ENCODE measurements at places on chromosomes 4 and X. TPM values are rescaled to one million over a fixed set of nuclear protein-coding genes. Genes with fewer than 3 reads are reported as not detected.

- DNase-seq = no peak
These were observed 6.4 kb downstream of the MAB21L2 start for GRCh38 chr4:150588316-150588715.

- no peak for DNase-seq
These were observed 1178.9 kb upstream of the DIAPH2 start for GRCh38 chrX:95505721-95506120.

DNA sequence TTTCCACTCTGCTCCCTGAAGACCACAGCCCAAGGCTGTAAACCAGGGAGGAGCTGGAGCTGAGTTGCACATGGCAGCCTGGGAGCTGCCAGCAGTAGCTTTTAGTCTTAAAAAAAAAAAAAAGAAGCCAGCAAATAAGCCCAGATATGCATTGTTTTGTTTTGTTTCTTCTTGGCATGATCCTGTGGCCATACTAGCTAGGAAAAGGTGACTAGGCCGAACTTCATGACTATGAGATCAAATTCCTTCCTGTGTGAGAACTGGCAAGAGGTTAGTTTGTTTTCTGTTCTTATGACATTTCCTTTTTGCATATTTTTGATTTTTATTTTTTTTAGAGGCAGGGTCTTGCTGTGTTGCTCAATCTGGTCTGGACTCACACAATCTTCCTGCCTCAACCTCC is 323.3 kb downstream of the DCTD start:
- DNase-seq = no peak

DNA sequence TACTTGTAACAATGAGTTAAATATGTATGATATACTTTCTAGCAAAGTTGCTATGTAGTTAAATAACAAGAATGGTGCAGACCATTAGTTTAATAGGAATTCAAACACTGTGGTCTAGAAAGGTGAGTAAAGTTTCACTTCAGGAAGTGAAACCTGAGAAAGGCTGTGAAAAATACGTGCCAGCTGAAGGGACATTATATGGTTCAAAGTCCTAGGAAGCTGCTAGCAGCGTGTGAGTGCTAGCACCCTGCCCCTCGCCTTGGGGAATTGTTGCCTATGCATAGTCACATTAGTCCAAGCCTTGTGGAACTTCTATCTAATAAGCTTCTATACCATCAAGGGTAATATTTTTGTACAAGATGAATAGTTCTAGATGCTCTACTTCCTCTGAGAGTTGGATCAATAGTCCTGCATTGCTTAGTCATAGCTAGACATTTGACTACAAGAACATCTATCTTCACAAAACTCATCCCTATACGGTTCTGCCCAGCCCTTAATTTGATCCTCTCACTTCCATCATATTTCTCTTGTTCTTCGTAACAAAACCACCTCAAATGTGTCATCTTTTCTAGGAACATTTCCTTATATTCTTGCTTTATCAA is 45.8 kb upstream of the ARSJ start:
- DNase-seq = no peak

GRCh38 chr4:41044791-41045190 is 169.6 kb downstream of the APBB2 start:
- no peak for DNase-seq

DNA sequence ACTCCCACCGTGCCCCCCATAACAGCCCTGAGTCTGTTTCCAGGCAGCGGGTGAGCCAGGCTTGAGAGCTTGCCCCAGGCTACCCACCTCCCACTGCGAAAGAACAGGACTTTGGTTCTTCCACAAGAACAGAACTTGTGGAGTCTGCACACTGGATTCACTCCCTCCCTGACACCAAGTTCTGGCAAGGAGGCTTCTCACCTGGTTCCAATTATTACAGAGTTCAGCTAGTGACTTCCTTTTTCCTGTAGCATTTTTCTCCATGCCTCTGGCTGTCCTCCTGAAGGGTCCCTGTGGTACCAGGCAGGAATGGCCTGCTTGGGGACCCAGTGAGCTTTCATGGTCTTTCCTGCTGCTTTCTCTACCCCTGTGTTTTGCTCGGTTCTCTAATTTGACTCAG is 208.6 kb upstream of the SFRP2 start:
- DNase-seq = no peak

GRCh38 chr4:870951-871350 is 45.0 kb upstream of the CPLX1 start:
- DNase-seq = no peak

DNA sequence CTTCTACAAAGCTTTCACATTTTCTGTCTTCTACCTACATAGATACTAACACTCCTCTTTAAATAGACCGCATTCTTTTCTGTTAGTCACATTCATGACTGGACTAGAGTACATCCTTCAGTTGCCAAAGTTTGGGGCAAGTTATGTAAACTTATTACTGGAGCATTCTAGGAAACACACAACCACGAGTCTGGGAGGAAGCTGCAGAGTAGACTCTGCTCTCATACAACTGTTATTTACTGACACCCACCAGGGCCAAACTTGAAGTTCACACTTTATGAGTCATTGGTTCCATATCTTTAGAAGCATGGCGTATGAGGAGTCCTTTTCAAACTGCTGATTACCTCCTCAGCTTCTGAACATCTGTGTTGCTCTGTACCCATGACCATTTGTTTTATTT is 87.0 kb downstream of the RNF150 start:
- no peak for DNase-seq

- DNase-seq = no peak
These were observed 165.8 kb downstream of the SHROOM4 start for GRCh38 chrX:50648156-50648555.

The IKBKG gene
- 38.4 TPM for total RNA-seq

- peak; percentile 23 for DNase-seq
These were observed 6.2 kb downstream of the MYL5 start for GRCh38 chr4:680551-680927.

The RFC1 gene
- 134 TPM for total RNA-seq

- DNase-seq = no peak
These were observed 44.9 kb upstream of the GPRIN3 start for GRCh38 chr4:89352541-89352940.

The TNMD gene
- total RNA-seq = not detected

The TNIP2 gene
- total RNA-seq = 72.3 TPM

GRCh38 chr4:138558886-138559285 is 316.7 kb upstream of the SLC7A11 start:
- DNase-seq = no peak

The MAGEA12 gene
- not detected for total RNA-seq

DNA sequence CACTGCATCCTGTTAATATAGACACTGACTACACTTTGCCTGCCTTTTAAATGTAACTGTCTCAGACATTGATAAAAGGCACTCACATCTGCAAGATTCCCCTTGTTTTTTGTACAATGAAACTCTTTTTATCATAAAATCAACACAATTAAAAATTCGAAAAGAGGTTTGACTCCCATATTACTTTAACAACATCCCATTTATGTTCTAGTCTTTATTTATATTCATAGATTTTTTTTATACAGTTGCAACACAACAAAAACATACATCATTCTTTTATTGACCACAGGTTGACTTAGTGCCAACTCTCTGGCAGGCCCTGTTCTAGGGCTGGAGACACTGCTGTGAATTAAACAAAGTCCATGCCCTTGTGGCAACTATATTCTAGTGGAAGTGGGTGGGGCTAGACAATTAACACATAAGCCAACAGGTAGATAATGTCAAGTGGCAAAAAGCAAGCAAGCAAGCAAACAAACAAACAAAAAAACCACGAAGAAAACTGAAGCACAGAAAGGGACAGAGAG is 36.8 kb downstream of the ANK2 start:
- no peak for DNase-seq

DNA sequence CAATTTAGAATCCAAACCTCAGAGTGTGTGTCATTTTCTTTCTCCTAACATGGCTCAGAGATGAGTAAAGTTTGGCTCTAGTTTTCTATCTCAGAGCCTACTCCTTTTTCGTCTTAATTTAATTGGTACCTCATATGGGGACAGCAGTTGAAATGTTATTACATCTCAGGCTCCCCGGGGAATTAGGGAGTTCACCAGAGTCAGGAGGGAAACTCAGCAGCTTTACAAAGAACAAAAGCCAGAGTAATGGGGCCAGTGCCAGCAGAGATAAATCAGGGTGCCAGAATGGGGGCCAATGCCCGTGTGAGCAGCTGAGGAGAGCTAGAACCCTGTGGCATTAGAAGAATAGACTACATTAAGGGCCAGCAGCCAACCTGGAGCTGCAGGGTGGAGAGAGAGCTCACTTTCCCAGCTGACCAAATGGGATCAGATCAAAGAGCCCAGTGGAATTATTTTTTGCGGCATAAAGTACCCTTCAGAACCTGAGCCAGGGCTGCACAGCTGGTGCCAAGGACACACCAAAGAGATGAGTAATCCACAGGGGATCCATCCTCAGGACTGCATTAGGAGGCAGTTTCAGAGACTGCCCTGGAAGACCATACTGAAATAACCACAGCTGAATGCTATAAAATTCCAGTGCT is 207.1 kb upstream of the DKK2 start:
- no peak for DNase-seq

GRCh38 chr4:5034206-5034605 is 14.9 kb upstream of the CYTL1 start:
- no peak for DNase-seq

The ARL9 gene
- 0.35 TPM for total RNA-seq

The HS6ST2 gene
- total RNA-seq = 0.19 TPM

Data from activated T-cell treated with anti-CD3 and anti-CD28 coated beads, Interleukin-2, amount 50 U/mL, for 72 hours (primary cell).